T-helper 17 cell (primary cell): ENCODE measurements at places on chromosomes 3 and 15.

GRCh38 chr3:10814623-10815022 lies 1.4 kb upstream of the SLC6A11 start:
- no peak for DNase-seq

GRCh38 chr3:10620833-10621082 lies 115.4 kb upstream of the ATP2B2 start:
- DNase-seq, result no peak

GRCh38 chr3:173796890-173797289 lies 399.3 kb downstream of the NLGN1 start:
- no peak for DNase-seq

GRCh38 chr15:62392376-62392775 lies 227.3 kb upstream of the C2CD4B start:
- no peak for DNase-seq

- DNase-seq, result no peak
These were observed 71.5 kb downstream of the SLC12A8 start for GRCh38 chr3:125140818-125141595.

- no peak for DNase-seq
These were observed 576.9 kb upstream of the NECTIN3 start for GRCh38 chr3:110494728-110495127.

DNA sequence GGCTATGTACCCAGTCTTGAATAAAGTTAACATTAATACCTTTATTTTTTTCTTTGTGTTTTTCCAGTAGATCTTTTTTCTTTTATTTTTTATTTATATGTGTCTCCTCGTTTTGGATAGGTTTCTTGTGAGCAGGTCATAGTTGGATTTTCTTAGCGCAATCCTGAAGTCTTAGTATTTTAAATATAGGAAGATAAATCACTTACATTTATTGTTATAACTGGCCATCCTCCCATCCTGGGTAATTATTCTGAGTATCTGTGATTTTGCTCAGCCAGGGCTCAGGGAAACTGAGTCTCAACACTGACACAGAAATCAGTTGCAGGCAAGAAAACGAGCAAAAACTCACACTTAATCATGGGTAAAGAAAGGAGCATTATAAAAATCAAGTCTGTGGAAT lies 11.6 kb upstream of the SLCO3A1 start:
- DNase-seq, result no peak

DNA sequence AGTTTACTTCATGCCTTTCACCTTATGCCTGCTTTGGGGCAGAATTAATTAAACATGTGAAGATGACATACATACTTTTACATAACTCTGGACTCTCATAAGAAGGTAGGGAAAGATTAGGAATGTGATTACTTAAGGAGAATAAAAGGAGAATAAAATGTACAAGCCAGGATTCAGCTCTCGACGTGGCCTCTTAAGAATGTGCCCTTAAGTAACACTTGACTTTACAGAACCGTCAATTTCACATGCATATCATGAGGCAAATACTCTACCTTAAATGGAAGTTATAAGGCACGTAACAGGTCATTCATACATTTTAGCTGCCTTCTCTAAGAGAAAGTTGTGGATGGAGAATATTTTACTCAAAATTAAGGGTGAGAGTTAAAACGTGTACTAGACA lies 263.7 kb upstream of the LMCD1 start:
- no peak for DNase-seq

DNA sequence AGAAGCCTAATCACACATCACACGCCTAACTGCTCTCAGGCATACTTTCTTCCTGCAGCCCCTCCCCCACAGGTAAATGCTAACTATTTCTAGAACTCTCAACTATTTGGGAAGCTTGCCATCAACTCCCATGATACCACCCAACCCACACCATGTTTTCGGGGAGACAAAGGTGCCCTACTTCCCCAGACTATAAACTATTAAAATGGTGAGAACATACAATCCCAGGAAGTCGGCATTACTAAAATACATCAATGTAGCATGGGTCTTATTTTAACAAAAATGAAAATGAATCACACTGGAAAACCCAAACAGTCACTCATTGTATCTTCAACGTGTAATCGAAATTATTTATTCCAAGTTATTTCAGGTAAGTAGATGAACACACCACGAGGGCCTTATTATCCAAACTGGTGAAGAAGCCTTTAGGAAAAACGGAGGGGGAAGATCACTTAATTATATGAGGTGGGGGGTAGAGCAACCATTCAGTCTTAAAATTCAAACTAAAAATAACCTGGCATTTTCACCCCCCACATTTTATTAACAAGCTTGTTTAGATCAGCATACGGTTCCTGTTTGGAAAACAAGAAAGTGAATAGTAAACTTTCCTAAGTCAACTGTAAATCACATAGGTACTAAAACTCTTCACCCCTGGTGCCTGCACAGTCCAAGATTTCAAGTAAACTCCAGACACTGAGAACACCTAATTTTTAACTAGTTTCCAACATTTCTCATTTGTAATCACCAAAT lies 1.9 kb downstream of the TBL1XR1 start:
- DNase-seq, result no peak

- DNase-seq, result no peak
These were observed 26.8 kb downstream of the CDCP1 start for GRCh38 chr3:45119376-45119775.

- DNase-seq, result no peak
These were observed 11.4 kb downstream of the XPC start for GRCh38 chr3:14166877-14167603.

GRCh38 chr3:159923336-159923735 lies 65.3 kb upstream of the IL12A start:
- DNase-seq, result no peak

DNA sequence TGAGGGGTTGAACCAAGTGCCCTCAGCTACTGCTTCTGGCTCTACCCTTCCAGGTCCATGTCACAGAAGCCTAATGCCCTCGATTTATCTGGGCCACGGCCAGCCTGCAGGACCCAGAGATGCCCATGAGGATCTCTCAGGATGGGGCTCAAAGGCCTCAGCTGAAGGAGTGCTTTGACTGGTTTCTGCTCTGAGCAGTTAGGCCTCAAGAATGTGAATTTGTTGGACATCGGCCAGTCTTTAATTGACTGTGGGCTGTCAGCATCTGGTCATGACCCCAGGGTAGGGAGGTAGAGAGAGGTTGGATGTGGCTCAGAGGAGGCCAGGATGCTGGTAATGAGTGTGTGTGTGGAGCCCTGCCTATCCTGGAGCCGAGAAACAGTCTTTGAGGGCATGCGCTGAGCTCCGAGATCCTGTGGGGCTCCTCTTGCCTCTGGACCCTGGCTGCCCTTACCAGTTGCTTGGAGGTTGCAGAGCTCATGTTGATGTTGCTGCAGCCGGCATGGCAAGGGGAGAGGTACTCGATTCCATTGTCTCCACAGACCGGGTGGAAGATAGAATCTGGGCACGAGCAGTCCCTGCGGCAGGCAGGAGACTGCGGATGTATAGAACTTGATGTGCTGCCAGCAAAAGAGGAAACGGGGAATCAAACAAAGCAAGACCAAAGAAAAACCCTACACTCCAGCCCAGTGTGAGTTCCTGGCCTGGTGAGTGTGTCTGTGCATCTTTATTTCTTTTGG lies 49.1 kb upstream of the RAB6B start:
- DNase-seq, result no peak

- no peak for DNase-seq
These were observed 553.7 kb upstream of the ARRDC4 start for GRCh38 chr15:97406841-97407240.

- no peak for DNase-seq
These were observed 57.4 kb downstream of the NPTN start for GRCh38 chr15:73575636-73576247.

DNA sequence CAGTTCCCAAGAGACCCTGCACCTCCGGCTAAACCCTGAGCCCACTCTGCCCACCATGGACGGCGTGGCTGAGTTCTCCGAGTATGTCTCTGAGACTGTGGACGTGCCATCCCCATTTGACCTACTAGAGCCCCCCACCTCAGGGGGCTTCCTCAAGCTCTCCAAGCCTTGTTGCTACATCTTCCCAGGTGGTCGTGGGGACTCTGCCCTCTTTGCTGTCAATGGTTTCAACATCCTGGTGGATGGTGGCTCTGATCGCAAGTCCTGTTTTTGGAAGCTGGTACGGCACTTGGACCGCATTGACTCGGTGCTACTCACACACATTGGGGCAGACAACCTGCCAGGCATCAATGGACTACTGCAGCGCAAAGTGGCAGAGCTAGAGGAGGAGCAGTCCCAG lies 4.0 kb downstream of the MAP1A start:
- no peak for DNase-seq

GRCh38 chr15:38699633-38700230 lies 135.1 kb upstream of the RASGRP1 start:
- DNase-seq, result peak; percentile 51

DNA sequence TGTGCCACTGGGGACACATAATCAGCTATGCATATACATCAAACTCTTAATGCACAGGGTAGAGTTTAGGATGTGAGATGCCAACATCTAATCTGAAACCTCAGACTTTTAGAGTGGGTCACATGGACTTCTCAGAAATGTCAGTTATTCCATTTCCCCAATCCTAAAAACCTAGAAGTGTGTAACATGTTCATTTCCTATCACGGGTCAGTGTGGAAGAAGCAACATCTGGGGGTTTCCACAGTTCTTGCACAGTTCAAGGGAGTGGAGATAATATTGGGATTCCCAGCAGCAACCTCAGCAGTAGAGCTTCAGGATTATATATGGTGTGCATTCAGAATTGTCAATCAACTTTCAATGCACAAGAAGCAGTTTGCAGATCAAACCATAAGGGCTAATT lies 44.4 kb upstream of the SPRED1 start:
- no peak for DNase-seq

- no peak for DNase-seq
These were observed 1.1 kb upstream of the NR2C2 start for GRCh38 chr3:14946236-14946635.

GRCh38 chr3:162729686-162730085 lies 1233.1 kb downstream of the OTOL1 start:
- no peak for DNase-seq

DNA sequence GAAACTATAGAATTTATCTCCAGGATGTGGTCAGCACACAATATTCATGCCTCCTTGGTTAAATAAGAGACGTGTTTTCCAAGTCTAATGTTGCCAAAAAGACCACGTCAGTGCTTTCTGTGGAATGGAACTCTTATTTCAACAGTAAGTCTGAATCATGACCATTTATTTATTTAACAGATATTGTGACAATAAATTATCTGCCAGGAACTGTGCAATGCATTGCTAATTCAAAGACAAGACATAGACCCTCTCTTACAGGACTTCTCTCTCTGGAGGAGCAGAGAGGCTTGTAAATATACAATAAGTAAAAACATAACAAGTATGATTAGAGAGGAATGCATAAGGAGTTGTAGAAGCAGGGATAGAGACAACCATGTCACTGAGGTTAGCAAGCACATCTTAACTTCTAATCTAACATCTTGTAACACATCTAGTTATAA lies 227.5 kb downstream of the DTWD1 start:
- no peak for DNase-seq

DNA sequence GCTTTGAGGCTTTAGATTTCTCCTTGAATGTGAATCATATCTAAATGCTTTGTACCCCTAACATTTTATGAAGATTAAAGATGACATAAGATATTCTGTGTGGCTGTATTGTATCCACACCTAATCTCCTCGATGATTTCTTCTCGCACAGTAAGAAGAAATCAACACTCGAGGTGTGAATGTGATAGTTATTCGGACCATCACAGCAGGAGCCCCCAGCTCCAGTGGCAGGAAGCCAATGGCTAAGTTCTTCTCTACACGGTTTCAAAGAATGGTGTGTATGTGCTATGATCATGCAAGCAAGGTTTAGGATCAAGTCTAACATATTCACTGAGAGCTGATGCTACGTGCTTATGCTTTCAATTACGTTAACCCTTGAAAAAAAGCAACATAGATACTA lies 271.0 kb downstream of the SUCLG2 start:
- DNase-seq, result no peak

- no peak for DNase-seq
These were observed 82.3 kb downstream of the TNIK start for GRCh38 chr3:171377859-171378258.

- DNase-seq, result no peak
These were observed 13.5 kb upstream of the GRAMD1C start for GRCh38 chr3:113825090-113825489.

DNA sequence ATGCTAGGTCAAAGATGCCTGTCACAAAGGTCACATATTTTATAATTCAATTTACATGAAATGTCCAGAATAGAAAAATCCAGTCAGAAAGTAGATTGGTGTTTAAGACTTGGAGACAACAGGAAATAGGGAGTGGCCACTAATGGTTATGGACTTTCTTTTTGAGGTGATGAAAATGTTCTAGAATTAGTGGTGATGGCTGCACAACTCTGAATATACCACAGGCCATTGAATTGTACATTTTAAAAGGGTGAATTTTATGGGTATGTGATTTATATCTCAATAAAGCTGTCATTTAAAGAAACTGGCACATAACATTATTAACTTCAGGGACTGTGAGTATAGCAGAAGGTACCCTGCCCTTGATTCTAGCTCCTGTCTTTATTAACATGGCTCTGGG lies 15.8 kb downstream of the SPG11 start:
- no peak for DNase-seq

DNA sequence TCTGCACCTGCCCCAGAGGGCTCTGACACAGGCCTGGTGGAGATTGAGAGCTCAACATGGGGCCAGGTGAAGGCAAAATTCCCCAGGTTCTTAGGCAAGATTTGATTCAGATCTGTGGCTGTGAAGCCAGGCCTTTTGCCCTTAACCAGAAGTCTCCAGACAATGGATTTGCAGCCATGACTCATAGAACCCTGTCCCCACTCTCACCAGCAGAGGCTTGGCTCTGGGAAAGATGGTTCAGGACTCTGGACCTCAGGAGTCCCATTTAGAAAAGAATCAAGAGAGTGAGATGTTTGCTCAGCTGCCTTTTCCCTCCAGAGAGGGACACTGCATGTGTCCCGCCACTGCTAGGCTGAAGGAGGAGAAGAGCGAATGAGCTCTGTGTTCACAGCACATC lies 361.4 kb upstream of the ICE2 start:
- DNase-seq, result peak; percentile 18

DNA sequence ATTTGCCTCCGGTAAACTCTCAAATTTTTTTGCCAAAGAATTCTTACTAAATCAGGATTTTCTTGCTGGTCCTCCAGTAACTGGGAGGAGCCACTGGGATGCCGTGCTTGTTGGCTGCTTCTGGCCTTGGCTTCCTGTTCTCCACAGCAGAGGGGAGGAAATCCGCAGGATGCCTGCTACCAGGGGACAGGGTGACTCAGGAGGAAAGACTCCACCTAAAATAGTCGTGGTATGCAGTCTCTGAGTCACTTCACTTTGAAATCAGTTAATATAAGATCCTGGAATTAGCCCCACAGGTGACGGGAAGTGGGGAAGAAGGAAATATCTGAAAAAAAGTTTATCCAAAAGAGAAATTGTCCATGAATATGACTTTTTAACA lies 6.5 kb upstream of the TM4SF18 start:
- no peak for DNase-seq
